ENCODE measurements at places on chromosomes 13 and 19. TPM values are rescaled to one million over a fixed set of nuclear protein-coding genes. Genes with fewer than 3 reads are reported as not detected.

TTYH1 gene
- 4.6 TPM for total RNA-seq

- H3K4me1 ChIP-seq, result no peaks in the 10 kb centered on the region
- H3K27me3 ChIP-seq, result no peaks in the 10 kb centered on the region
- no peak for DNase-seq
- H3K4me3 ChIP-seq, result no peak overlapping the region
Measured at GRCh38 chr13:84025824-84026223, 143.6 kb upstream of the SLITRK1 start.

GPX4 gene
- total RNA-seq, result 492 TPM

R3HDM4 gene
- 41.0 TPM for total RNA-seq

GRCh38 chr19:18123819-18124218 lies 26.2 kb downstream of the MAST3 start:
- no peak for DNase-seq
- no peaks in the 10 kb centered on the region for H3K27me3 ChIP-seq
- H3K4me1 ChIP-seq, result peaks cover under 1% of the 10 kb centered on the region

DACT3 gene
- 1.9 TPM for total RNA-seq

OR2Z1 gene
- not detected for total RNA-seq

- DNase-seq, result no peak
- H3K27me3 ChIP-seq, result no peaks in the 10 kb centered on the region
- H3K27ac ChIP-seq, result no peak overlapping the region
- H3K36me3 ChIP-seq, result peaks cover 7% of the 10 kb centered on the region
- no peak overlapping the region for H3K4me3 ChIP-seq
Measured at GRCh38 chr19:43731846-43732245, 16.0 kb downstream of the IRGC start.

DNA sequence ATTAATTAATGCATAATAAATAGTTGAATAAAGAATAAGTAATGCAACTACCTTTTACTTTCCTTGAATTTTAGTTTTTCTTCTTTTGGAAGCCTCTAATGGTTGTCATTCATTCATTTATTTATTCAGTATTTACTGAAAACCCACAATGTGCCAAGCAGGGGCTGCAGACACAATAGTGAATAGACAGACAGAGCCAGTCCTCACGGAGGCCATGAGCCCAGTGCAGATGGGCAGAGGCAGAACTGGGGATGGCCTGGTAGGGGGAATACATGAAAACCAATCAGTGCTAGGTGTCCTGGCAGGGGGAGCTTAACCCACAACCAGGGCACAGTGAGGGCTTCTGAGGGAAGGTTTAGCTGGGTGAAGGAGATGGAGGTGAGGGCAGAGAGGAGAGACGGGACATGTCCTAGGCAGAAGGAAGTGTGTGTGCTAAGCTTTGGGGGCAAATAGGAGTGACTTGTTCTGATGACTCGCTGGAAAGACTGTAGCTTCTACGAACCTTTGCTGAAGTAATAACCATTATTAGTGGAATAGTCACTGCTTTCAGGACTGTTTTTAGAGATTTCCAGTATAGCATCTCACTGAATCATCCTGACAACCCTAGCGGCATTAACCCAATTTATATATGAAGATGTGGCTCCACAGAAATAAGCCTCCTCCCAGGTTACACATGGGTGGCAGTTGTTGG lies 55.9 kb downstream of the ERCC5 start:
- no peak overlapping the region for H3K27ac ChIP-seq
- no peaks in the 10 kb centered on the region for H3K36me3 ChIP-seq
- H3K27me3 ChIP-seq, result no peaks in the 10 kb centered on the region
- no peak overlapping the region for H3K4me3 ChIP-seq
- no peak for DNase-seq

DNA sequence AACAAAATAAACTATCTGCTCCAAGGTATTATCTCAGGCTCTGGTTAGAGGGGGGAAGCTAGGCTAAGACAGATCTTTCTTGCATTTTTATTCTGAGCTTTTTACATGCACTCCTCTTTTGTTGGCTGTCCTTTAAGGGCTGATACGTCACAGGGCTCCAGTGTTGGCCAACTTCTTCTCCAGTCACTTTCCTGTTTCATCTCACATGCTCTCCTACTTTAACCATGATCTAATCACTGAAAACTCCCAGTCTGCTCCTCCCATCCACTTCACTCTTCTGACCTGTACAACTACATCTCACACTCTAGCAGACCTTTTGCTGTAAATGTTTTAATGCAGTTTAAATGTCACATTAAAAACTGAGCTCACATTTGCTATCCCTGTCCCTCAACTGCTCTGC lies 510.0 kb upstream of the KLF12 start:
- H3K4me3 ChIP-seq, result no peak overlapping the region
- DNase-seq, result no peak
- H3K4me1 ChIP-seq, result no peaks in the 10 kb centered on the region
- H3K36me3 ChIP-seq, result no peaks in the 10 kb centered on the region

DNA sequence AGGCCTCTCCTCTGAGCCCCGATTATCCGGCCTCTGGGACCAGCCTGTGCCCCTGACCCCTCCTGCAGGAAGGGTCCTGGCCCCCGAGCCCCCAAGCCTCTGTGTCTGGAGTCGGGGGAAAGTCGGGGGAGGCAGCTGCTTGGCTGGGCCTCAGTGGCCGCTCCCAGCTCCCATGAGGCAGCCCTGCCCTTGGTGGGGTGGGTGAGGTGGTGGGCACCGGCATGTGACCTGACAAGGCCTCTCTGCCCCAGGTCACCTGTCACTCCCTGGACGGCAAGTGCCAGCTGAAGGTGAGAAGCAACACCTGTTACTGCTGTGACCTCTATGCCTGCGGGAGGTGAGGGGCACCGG lies 41.5 kb downstream of the TMEM255B start:
- no peaks in the 10 kb centered on the region for H3K36me3 ChIP-seq
- no peak overlapping the region for H3K27ac ChIP-seq
- H3K4me3 ChIP-seq, result no peak overlapping the region
- no peaks in the 10 kb centered on the region for H3K4me1 ChIP-seq

Measured in breast epithelium (tissue), 4 donors.